ENCODE measurements at places on chromosomes 5 and 9. TPM values are rescaled to one million over a fixed set of nuclear protein-coding genes. Genes with fewer than 3 reads are reported as not detected.
A peak's percentile ranks its signal among the peaks of the same experiment; 100 is the strongest.

SLC6A7 gene
- 0.06 TPM for total RNA-seq

GRCh38 chr9:96080364-96080763, 204.9 kb downstream of the ERCC6L2 start:
- peak; percentile 59 for DNase-seq

GRCh38 chr5:180358179-180358578, 5.0 kb upstream of the GFPT2 start:
- no peak for DNase-seq

NUTM2F gene
- not detected for total RNA-seq

DNA sequence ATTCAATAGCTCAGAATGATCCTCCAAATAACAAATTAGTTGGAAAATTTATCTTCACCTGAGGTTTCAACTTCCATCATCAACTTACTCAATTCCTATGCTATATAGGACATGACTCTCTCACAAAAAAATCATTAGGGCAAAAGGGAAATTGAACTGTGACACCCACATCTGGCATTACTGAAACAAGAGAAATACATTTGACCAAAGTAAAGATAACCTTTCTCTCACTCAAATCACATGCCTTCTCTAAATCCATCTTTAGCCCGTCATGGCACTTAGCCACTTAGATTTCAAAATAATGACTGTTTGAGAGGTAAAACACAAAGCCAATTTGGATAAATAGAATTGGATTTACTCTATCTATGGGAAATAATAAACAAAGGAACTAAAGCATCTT, 126.4 kb downstream of the ADAMTS6 start:
- DNase-seq: no peak

DNA sequence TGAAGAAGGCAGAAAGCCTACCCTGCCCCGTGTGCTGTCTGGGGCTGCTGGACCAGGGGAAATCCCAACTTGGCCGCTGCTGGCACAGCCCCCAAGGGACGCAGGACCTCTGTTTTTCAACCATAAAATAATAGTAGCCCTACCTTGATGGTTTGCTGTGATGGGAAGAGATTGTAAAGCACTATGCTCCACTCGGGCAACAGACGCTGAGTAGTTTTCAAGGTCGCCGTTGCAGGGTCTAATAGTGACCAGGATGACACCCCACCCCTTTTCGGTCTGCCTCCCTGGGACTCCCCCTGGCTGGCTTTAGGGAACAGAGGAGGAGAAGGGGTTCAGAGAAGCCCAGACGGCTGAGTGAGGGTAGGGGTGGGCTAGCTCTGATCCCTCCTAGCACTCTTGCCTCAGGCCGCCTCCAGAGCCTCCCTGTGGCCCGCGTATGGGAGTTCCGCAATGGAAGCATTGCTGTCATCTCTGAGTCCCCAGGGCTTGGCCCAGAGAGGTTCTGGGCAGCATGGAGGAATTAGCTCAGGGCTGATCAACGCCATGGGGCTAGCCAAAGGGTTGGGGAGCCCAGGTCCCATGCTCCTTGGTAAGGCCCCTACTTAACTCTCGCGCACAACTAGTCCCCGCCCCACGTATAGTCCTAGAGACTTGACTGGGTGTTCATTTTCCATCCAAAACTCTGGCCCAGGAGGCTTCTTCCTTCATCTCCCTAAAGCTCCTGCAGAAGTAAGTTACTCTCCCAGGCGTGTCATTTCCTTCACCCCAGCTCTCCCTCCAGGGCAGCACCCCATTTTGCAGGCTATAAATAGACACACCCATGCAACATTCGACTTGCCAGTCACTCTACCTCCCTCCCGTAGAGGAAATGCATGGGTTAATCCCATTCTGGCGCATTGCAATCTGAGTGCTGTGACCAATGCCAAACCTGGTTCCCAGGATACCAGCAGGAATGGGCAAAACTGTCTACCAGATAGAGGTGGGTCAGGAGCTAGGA, 1.1 kb upstream of the IRF1 start:
- DNase-seq: peak; percentile 21

DNA sequence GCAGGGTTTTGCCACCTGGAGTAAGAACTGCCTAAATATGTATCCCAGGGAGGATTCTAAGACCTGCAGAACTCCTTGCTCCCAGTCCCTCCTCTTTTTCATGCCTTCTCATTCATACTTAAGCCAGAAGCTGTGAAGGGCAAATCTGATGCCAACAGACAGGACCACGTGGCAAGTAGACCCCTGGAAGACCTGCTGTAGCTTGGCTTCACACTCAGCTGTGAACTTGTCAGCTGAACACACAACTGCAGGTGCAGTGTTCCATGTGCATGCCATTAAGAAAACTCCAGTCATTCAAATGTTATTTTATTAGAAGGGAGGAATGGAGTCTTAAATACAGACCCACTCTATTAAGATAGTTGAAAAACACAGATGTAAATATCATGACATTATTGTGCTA, 79.3 kb upstream of the AGXT2 start:
- DNase-seq: no peak

GRCh38 chr9:87089929-87090328, 142.6 kb upstream of the GAS1 start:
- no peak for DNase-seq

JADE2 gene
- 10.9 TPM for total RNA-seq

POLR1E gene
- total RNA-seq: 91.7 TPM
